SK-MEL-5 (cell line): ENCODE measurements at places on chromosomes 6 and 20. TPM values are rescaled to one million over a fixed set of nuclear protein-coding genes. Genes with fewer than 3 reads are reported as not detected.
A peak's percentile ranks its signal among the peaks of the same experiment; 100 is the strongest.

DNA sequence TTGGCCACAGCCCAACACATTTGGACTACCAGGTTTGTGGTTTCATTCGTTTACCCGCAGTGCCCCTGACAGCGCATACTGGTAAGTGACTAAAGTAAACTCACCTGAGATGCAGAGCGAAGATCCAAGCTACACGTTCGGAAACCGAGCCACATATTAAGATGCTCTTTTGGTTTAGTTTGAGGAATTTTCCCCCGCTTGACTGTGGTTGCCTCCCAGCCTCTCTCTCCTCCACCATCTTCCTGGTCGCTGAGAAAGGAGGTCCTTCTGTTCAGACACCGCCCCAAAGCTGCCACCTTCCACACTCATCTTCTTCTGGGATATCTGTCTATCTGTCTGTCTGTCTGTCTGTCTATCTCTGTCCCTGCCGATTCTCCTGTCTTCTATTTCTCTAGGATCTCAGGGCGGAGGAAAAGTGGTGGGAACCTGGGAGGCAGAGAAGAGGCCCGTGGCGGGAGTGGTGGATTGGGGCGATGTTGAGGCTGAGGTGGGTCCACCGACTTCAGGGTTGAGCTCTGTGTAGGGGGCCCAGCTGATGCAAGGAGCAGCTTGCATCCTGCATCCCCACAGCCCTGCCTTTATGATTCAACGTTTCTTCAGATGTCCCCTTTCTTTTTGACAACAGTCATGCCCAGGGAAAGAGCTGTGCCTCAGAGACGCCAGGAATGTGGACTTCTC is 196.9 kb upstream of the ZNF184 start:
- peak; percentile 54 for DNase-seq

DNA sequence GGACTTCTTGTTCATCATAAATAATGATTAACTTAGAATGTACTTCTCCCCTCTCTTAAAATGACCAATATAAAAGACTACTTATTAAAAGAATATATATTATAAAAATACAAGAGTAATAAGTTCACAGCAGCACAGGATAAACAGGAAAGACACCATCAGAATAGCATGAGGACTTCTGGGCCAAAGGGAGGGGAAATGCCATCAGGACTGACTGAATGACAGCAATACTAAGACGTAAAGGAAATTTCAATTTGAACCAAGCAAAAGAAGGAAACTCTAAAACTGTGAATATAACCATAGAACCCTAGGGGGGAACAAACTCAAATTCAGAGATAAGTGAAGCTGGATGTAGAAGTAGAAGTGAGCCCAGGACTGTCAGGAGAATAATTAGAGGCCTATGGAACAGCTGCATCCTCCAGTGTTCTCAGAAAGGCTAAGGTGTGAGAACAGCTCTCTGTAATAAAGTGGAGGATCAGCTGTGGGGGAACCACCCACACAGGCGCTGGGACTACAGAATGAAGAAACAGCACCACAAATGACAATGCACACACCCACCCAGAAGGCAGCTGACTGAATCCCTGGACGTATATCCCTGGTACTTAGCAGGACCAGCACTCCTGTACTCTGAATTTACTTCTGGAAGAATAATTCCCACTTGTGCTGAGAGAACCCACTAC is 37.8 kb downstream of the ZHX3 start:
- DNase-seq, result no peak

- no peak for DNase-seq
Observed at GRCh38 chr20:32623667-32624157, 38.6 kb upstream of the NOL4L start.

GRCh38 chr6:81800666-81801065 is 48.2 kb upstream of the TENT5A start:
- peak; percentile 43 for DNase-seq

DNA sequence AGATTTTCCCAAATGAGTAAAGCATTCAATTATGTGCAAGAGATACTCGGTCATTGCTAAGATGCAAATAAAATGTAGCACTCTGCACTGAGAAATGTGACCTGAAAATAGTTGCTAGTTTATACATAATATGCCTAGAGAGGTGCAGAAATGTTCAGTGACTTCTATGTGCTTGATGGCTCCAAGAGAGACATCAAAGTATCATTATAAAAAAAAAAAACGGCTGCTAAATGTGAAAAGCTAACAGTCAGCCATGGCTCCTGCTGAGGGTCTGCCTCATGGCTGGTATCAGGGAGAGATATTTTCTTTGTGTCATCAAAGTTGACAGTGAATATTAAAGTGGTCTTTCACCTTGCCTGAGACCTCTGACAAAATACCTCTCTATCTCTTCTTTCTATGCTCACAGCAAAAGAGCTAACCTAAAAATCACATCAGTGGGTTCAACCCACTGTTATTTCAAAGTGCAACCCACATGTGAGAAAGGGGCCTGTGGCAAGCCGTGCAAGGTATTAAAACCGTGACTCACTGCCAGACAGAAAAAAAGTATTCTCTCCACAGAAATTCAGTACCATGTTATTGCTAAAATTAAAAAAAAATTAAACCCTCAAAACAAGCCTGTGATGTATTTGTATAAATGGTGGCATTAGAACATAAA is 259.0 kb downstream of the HIVEP2 start:
- no peak for DNase-seq

DNA sequence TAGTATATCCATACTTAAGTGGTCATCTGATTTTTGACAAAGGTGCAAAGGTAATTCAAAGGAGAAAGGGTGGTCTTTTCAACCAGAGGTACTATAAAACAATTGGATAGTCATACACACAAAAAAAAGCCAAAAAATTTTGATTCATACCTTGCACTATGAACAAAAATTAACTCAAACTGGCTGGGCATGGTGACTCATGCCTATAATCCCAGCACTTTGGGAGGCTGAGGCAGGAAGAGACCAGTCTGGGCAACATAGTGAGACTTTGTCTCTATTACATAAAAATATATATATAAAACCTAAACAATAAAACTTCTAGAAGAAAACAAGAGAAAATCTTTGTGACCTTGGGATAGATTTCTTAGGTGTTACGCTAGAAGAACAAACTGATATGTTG is 43.8 kb upstream of the ADIG start:
- DNase-seq, result no peak

- DNase-seq, result no peak
Observed at GRCh38 chr20:57142667-57143066, 123.8 kb downstream of the BMP7 start.

DNA sequence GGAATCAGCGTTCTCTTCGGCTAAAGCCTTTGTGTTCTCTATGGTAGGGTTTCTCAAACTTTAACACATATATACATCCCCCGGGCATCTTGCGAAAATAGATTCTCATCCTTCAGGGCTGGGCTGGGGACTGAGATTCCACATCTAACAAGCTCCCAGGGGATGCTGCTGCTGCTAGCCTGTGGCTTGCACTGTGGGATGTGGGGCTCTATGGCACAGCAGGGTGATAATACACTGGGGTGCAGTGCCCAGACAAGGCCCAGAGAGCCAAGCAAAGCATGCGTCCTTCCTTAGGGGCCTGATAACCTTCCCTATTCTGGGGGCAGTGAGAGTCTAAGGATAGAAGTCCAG is 102.0 kb downstream of the LAMP5 start:
- DNase-seq, result no peak

DNA sequence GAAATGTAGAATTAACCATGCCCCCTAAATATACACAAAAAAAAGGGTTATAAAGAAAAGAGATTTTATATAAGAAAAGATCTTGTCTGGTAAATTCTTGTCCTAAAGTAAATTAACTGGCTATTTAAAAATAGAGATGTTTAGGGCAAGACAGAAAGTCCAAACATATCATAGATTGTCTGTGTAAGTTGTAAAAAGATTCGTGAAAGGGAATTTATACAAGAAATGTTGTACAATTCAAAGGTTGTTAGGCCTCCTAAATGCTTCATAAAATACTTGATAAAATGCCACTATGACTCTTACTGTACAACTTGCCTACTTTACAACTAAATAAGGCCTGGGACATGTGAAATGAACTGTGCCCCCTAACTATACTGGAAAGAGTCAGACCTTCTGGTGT is 21.9 kb upstream of the AGPAT4 start:
- DNase-seq, result no peak

DNA sequence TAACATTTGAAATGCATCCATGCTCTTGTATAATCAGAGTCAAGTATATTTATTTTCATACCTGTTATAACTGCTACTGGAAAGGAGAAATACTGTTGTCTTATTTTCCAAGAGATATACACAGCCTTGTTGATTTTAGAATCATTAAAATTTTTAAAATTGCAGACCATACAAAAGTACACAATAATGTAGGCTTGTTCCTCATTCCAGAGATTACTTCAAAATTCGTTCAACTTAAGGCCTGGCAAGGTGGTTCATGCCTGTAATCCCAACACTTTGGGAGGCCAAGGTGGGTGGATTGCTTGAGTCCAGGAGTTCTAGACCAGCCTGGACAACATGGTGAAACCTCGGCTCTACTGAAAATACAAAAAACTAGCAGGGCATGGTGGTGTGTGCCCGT is 6.1 kb downstream of the RNF114 start:
- DNase-seq, result no peak

DNA sequence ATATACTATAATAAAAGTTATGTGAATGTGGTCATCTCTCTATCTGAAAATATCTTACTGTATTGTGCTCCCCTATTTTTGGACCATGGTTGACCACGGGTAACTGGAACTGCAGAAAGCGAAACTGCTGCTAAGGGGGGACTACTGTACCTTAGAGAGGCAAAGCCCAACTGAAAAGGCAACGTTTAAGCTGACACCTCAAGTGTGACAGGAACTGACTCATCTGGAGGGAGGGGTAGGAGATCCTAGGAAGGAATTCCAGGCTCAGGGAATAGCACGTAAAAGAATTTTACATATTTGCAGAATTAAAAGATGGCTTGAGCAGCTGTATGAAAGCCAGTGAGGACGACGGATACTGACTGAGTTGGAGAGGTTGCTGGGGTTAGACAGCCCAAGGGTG is 34.8 kb downstream of the ELOVL2 start:
- no peak for DNase-seq

DNA sequence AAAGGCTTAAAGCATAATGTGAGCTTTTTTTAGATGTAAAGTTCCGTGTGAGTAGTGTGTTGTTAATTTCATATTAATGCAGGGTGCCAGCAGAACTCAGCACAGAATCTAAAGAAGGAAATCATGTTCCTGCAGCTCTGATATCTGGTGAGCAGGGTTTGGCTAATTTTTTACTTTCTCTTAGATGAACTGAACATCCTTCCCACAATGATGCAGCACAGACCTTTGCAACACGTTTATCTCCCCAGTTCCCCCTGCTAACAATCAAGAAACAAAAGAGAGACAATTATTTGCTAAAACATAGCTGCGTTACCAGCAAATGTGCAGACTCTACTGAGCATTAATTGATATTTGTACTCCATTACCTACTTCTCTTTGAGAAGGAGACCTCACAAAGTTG is 39.1 kb upstream of the ATXN1 start:
- DNase-seq, result no peak

GRCh38 chr6:154277629-154278017 is 79.0 kb downstream of the IPCEF1 start:
- DNase-seq, result no peak

GRCh38 chr6:906920-907319 is 214.0 kb upstream of the EXOC2 start:
- peak; percentile 23 for DNase-seq

DNA sequence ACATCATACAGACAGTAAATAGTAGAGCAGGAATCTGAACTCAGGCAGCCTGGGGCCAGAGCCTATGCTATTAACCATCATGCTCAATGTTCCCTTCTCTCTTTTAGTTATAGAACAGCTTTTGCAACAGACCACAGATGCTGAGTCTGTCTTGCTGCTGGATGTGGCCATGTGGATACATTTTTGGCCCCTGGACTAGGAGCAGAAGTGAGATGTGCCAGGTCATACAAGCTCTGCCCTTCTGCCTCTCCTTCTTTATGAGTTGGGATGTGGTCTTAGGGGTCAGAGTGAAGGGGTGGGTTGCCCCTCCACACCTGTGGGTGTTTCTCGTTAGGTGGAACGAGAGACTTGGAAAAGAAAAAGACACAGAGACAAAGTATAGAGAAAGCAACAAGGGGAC is 14.6 kb upstream of the AARS2 start:
- DNase-seq, result no peak

GRCh38 chr6:125009578-125009977 is 47.3 kb downstream of the RNF217 start:
- no peak for DNase-seq

- no peak for DNase-seq
Observed at GRCh38 chr6:152625213-152625612, 11.9 kb downstream of the SYNE1 start.

GRCh38 chr6:152941746-152942145 is 41.1 kb downstream of the FBXO5 start:
- DNase-seq, result no peak

GRCh38 chr6:100670056-100670455 is 205.3 kb upstream of the SIM1 start:
- no peak for DNase-seq

DNA sequence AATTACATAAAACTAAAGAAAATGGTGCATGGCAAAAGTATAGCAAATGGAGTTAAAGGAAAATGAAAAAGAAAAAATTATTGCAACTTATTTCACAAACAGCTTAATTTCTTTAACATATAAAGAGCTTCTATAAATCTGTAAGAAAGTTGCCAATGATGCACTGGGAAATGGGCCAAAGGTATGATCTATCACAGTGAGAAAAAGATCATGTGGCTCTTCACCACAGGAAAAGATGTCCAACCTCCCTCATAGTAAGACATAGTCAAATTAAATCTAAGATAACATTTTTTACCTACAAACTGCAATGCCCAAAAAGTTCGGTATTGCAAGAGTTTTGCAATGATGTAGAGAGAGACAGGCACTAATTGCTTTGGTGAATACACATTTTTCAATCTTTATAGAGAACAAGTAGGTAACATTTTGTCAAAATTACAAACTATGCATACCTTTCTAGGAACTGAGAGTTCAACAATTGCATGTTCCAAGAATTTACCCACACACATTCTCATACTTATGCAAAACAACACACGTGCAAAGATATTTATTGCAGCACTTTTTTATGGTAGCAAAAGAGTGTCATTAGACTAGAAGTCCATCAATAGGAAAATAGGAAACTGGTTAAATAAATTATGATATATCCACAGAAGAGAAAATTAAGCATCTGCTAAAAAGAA is 372.6 kb downstream of the QKI start:
- DNase-seq, result no peak

LZTS3 gene
- 5.1 and 5.2 TPM in 2 replicates for total RNA-seq

BMP6 gene
- 0.05 TPM in 2 replicates for total RNA-seq

DXO gene
- total RNA-seq, result 5.2 and 9.2 TPM in 2 replicates

FAM229B gene
- total RNA-seq, result 9.0 and 13.0 TPM in 2 replicates

ZNF334 gene
- total RNA-seq, result not detected in 2 replicates

RIPOR3 gene
- not detected in 2 replicates for total RNA-seq

ZFAND3 gene
- 14.6 and 21.7 TPM in 2 replicates for total RNA-seq

GNMT gene
- 0.34 TPM in 1 of 2 replicates, not detected in the other for total RNA-seq

MLN gene
- total RNA-seq, result not detected in 2 replicates

HDGFL1 gene
- not detected in 2 replicates for total RNA-seq

RBM12 gene
- 57.2 and 61.7 TPM in 2 replicates for total RNA-seq

PHACTR3 gene
- not detected in 2 replicates for total RNA-seq

KIFC1 gene
- 21.8 and 23.9 TPM in 2 replicates for total RNA-seq

EYS gene
- total RNA-seq, result 0.03 TPM in 1 of 2 replicates, not detected in the other
